Dermis microvascular lymphatic vessel endothelial cell (primary cell): ENCODE measurements at places on chromosomes 16 and 17.

- no peak for DNase-seq
Measured at GRCh38 chr16:17529982-17530760, 59.4 kb upstream of the XYLT1 start.

DNA sequence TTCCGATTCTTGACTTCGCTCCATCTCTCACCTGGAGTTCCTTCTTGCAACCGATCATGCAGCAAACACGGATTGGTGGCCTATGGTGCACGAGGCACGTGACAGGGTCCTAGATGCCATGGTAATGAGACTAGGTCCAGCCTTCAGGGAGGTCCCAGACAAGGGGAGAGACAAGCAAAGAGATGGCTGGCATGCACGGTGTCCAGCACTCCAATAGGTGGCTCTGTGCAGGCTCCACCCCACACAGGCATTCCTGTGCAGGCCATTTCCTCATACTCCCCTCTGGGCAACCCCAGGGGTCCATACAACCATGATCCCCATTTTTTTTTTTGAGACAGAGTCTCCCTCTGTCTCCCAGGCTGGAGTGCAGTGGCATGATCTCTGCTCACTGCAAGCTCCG, 31.3 kb downstream of the WNT9B start:
- DNase-seq, result no peak

GRCh38 chr17:45413498-45413923, 19.2 kb downstream of the ARHGAP27 start:
- DNase-seq, result no peak

GRCh38 chr16:64089697-64090096, 1032.2 kb downstream of the CDH11 start:
- peak; percentile 27 for DNase-seq

DNA sequence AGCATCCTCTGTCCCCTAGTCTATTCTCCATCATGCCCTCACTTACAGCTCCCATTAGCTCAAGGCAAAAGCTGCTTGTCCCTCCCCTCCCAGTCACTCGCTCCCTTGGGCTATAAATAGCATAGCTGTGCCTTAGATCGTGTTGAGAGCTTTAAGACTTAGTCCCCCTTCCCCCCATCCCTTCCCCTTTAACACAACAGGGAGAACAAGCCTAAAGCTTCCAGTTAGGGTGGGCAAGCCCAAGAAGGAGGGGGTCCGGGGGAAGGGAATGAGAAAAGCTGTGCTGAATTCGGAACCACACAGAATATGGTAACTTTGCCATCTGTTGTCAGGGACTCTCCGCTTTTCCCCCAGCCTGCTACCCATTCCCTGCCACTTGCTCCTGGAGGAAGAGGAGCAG, 4.9 kb upstream of the HIGD1B start:
- DNase-seq, result no peak
